ENCODE measurements at places on chromosomes 3 and 15.

DNA sequence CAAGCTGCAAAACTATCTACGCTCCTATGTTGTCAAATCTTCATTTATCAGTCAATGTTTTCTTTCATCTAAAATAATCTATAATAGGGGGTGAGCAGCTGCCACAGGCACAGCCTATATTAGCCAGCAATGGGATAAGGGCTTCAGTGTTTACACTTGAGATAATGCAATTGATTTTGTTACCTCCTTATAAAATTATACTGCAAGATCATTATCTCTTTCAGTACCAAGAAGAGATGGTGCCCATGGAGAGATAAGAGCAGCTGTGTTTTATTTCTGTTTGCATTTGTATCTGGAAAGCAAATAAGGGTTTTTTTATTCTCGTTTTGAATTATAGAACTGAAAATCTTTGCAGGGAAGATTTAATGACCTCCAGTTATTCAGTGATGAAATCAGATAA, 68.9 kb downstream of the PLD1 start:
- DNase-seq = no peak

DNA sequence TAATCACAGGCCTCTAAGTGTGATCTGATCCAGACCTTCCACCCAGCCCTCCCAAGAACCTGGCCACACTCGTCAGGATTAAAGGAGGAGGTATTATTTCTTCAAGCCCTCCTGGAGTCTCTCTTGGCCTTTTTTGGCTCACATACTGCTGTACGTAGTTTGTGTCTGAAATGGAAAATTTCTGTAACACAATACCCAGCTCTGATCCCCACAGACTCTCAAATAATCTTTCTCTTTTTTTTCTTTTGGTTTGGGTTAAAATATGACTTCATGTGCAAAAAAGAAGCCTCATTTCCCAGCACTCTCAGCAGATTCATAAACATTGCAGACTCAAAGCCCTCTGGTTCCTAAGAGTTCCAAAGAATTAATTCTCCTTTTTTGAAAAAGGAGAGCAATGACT, 96.5 kb upstream of the PHLDB2 start:
- DNase-seq = no peak

DNA sequence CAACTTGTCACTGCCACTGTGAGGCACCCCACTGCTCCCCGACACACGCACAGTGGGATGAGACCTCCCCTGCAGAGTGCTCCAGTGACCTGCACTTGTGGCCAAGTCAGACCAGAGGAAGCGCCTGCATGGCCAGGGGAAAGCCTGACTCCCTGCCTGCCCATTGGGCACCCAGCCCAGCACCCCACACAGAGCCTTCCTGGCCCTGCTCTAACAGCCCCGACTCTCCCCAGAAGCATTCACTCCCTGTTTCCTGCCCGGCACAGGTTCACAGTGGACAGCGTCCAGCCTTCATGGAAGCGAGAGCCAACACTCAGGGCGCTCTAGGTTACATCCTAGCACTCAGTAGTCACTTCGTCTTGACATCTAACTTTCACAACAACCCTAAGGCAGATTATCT, 27.8 kb downstream of the RBPMS2 start:
- no peak for DNase-seq

- no peak for DNase-seq
These were observed 106.7 kb upstream of the NANOGP8 start for GRCh38 chr15:35191783-35192182.

DNA sequence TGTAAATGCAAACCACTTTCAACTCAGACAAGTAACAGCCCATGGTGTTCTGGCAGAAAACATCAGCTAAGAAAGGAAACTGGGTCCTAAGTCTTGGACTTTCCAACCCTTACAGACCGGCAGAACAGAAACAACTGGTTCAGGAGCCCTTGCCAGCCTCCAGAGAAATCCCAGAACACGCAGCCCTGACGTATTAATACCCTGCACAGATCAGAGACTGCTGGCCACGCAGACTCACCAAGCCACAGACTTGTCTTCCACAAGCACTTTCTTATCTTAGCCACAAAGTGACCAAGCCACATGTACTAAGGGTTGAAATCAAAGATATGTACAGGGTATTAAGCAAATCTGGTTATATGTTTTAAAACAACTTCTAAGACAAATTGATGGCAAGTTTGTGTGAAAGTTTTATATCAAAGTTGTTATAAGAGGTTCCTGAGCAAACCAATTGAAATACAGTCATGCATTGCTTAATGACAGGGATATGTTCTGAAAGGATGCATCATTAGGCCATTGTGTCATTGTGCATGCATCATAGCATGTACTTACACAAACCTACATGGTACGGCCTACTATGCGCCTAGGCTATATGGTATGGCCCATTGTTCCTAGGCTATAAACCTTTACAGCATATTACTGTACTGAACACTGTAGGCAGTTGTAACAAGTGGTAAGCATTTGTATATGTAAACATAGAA, 36.8 kb downstream of the BTD start:
- DNase-seq = no peak

- DNase-seq = peak; percentile 88
These were observed 26.9 kb upstream of the MYO1E start for GRCh38 chr15:59399465-59400102.

DNA sequence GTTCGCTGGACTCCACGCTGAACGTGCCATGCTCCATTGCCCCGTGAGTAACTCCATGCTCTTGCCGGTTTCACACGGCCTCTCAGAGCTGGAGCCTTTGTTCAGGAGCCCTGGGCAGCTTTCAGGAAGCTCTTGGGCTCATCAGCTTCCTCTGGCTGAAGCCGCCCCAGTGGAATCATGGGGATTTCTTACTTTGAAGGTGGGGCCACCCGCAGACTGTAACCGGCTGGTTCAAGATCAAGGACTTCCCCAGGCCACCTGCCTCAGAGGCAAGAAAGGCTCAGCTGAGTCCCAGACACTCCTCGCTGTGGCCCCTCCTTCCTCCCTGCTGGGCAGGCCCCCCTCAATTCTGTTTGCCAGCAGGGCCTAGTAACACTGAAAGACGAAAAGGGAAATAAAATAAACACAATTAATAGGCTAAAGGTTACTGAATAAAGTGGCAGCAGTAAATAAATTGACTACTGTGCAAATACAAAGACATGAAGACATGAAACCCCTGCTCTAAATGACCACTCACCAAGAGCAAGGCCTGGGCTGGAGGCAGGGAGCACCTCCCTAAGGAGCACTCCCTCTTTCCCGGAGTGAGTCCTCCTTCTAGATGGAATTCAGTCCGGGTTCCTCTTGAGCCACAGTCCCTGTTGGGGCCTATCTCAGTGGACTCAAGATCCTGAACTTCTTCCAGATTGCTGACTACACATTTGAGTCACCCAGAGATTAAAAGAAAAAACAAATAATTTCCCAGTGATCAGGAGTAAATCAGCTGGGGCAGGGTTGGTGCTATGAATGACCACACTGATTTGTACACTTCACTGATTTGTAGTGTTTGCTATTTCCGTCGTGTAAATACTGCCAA, 51.0 kb downstream of the ZDHHC19 start:
- peak; percentile 72 for DNase-seq

- no peak for DNase-seq
These were observed 367.1 kb downstream of the EPHA3 start for GRCh38 chr3:89474333-89475130.

- no peak for DNase-seq
These were observed 208.4 kb downstream of the TNIK start for GRCh38 chr3:171251835-171252234.

- DNase-seq = no peak
These were observed 101.2 kb upstream of the WNT5A start for GRCh38 chr3:55588146-55588765.

DNA sequence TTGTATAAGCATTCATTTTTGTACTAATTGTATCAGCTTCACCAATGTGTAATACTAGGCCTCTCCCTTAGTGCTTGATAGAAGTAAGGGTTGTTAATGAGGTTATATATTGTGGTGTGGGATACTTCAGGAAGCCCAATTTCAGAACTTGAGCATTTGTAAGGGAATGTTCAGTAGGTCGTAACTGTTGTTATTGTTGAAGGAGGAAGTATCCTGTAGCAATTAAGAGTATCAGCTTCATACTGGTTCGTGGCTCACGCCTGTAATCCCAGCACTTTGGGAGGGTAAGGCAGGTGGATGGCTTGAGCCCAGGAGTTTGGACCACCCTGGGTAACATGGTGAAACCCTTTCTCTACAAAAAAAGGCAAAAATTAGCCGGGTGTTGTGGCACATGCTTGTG, 30.6 kb downstream of the IQGAP1 start:
- DNase-seq = no peak

DNA sequence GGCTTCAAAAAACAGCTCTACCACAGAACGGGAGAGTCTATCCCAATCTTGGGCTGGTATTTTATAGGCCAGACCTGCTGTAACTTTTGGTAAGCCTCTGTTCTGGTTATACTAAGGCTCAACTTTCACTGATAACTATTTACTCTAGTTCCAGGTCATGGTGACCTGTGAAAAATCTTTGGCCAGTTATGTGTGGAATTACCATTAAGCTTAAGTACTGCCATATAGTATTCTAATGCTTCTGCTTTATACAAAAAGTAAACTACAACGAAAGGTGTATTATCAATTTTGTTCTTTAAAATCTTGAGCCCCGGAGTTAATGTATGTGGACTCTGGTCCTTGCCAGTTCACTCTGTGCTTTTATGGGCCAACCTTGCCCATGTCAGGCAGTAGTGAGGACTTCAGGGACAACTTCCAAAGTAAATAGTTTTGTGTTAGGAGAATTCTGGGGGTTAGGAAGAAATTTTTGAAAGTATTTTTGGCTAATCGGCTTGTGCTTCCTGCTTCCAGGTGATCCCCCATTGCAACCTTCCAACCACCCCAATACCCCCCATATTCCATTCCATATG, 6.4 kb downstream of the SIAH2 start:
- no peak for DNase-seq

DNA sequence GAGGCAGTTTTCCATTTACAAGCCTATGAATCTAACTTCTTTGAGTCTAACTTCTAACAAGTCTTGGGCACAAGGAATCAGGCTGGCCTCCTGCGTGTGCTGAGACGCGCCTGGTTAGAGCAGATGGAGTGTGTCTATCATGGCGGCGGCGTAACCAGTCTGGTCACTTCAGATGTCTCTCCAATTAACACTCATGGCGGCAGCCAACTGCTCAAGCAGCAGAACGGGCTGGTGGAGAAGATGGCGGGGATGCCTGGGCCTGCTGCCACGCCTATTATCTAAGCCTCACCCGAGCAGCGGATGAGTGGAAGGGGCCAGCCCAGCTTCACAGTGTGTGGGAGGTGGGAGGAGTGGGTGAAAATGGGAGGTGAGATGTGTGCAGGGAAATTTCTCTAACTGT, 246.4 kb upstream of the TPRG1 start:
- DNase-seq = no peak

DNA sequence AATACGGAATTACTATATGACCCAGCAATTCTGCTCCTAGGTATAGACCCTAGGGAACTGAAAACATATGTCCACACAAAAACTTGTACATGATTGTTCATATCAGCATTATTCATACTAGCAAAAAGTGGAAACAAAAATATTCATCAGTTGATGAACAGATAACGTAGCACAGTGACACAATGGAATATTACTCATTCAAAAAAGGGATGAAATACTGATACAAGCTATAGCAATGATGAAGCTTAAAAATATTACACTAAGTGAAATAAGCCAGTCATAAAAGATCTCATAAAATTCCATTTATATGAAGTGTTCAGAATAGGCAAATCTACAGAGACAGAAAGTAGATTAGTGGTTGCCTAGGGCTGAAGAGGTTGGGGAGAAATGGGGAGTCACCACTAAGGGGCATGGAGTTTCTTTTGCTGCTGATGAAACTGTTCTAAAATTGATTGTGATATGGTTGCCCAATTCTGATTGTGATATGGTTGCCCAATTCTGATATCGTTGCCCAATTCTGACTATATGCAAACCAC, 10.5 kb downstream of the C15orf61 start:
- DNase-seq = no peak

DNA sequence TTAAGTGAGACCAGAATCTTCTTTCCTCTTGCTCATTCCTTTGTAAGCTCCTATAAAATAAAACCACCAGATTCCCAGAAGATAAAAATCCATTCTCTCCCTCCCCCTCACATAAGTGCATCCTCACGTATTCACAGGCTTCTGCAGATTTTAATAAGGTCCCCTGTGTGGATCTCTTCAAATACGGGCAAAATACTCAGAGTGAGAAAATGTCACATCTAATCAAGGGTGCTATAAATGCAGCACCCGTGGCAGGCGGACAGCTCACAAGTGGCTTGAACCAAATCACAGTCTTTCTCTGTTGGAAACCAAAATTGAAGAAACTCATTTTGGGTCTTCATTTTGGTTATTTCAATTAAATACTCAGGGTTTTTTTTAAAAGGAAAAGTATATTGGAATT, 212.9 kb upstream of the CMC1 start:
- DNase-seq = no peak

DNA sequence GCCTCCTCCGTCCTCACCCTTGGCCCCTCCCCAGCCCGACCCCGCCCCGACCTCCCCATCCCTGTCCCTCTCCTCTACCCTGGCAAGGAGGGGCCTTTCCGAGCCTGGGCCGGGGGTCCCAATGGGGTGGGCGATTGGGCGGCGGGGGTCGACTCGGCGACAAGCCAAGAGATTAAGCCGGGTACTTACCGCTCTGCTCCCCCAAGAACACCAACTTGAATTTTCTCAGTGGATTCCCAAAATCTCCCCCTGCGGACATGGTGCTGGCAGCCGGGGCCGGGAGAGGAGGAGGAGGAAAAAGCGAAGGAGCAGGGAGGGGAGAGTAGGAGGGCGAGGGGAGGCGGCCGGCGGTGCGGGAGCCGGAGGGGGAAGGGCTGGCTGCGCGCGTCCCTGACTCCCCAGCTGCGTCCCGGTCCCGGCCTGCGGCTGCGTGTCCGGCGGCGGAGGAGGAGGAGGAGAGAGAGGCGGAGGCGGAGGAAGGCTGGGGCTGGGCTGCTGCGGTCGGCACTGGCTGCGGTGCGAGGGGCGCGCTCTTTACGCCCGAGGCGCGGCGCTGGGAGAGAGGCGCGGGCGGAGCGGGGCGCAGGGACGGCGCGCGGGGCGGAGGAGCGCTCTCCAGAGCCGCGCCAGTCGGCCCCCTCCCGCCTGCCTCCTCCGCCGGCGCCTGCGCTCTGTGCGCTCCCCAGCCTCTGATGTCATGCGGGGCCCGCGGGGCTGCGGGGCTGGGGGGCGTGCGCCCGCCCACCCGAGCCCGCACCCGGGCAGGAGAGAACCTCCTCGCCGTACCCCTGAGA, at the start of gene RAB6B:
RAB6B (minus strand) TSS at position 675 of the 794 bp plus-strand sequence; CDS start at position 259, 416 bp downstream.
- no peak for DNase-seq

GRCh38 chr3:185024406-185024805, 128.5 kb downstream of the C3orf70 start:
- DNase-seq = no peak

GRCh38 chr3:125019271-125019670, 36.5 kb downstream of the HEG1 start:
- DNase-seq = no peak

- no peak for DNase-seq
These were observed 28.4 kb downstream of the CPN2 start for GRCh38 chr3:194322678-194323211.

- DNase-seq = no peak
These were observed 140.5 kb upstream of the TPM1 start for GRCh38 chr15:62901909-62902546.

GRCh38 chr3:158352551-158352950, 218.4 kb upstream of the MLF1 start:
- DNase-seq = no peak

GRCh38 chr3:55177749-55178148, 249.9 kb upstream of the LRTM1 start:
- DNase-seq = no peak

All from GM12864 (cell line).